ENCODE measurements at places on chromosomes 13 and 19.

DNA sequence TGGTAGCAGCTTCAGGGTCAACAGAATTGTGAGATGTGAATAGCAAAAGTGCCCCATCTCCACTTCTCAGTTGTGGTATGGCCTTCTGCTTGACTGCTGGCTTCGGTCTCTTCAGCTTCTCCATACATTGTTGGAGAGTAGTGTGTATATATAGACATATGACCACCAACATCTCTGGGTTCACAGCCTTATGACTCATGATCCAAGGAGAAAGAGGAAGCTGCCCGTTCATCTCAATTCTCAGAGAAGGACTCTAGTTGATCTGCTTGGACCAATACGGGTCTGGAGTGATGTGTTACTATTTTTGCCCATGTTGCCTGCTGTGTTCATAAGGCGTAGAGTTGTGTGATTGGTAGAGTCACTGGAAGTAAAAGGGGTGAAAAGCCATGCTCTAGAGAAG is 3.6 kb upstream of the COMMD6 start:
- DNase-seq, result no peak

DNA sequence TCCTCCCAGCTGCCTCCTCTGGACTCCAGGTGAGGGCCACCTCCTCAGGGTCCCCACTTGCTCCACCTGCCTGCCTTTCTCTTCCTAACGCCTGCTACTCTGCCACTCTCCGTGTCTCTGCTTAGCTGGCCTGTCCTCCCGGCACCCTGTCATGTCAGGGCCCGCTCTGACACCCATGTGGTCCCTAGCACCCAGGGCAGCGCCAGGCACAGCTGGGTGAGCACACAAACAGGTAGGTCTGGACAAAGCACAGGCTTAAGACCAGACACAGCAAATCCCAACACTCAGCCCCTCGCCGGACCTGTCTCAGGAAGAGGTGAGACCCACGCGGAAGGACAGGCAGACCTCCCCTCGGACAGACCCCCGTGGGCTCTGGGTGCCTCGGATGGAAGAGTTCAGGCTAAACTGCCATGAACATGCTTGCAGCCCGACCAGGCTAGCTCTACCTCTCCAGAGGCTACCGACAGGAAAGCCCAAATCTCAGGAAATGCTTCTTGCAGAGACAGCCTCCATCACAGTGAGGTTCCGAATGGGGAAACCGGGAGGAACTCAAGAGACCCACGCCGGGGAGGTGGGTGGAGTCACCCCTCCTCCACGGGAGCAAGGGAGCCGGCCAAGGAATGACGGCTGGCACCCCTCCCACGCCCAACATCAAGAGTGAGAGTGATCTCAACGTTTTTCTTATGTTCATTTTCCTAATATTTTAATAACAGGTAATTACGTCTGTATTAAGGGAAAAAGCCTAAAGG is 12.5 kb downstream of the ZNF787 start:
- no peak for DNase-seq

DNA sequence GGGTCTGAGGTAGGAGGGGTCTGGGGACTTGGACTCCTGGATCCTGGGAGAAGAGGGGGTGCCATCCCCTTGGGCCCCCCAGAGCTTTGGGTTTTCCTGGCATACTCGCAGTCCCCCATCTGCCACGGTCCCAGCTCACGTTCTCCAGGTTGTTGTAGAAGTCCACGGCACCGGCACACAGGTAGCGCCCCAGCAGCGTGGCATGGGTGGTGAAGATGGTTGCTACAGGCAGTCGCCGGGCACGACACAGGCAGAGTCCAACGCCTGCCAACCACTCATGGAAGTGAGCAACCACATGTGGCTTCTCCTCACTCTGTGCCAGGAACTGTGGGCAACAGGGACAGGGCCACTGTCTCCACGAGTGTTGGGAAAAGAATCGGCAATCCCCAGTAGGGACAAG is 7.4 kb downstream of the GYS1 start:
- no peak for DNase-seq

DNA sequence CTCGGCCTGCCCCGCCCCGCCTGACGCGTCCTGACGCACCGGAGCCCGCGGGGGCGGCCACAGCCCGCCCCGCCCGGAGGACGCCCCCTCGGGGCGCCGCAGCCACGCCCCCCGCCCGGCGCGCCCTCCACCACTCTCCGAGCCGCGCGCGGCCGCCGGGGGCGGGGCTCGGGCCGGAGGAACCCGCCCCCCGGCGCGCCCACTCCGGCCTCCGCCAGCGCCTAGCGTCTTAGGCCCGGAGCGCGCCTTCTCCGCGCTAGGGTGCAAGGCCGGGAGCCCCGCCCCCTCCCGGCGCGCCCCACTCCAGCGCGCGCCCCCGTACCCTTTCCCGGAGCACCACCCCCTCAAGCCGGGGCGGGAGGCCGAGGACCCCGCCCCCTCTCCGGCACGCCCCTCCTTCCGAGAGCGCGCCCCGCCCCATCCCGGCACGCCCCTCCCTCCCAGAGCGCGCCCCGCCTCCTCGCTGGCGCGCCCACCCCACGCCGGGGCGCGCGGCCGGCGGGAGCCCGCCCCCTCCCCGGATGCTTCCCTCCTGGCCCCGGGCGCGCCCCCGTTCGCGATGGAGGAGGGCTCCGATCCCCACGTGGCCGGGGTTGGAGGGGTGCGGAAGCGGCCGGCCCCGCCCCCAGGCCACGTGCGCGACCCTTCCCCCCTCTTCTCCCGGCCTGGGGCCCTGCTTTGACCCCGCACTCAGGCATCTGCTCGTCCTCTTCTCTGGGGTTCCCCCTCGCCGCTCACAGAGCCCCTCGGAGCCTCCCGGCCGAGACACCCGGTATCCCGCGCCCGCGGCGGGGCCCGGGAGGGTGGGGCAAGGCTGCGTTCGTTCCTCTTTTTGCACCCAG is 480 bp upstream of the KLF16 start:
- peak; percentile 96 for DNase-seq

- no peak for DNase-seq
These were observed 1.7 kb downstream of the NR2F6 start for GRCh38 chr19:17243830-17244617.

GRCh38 chr19:35628264-35628564 is 622 bp upstream of the RBM42 start:
- DNase-seq, result no peak

DNA sequence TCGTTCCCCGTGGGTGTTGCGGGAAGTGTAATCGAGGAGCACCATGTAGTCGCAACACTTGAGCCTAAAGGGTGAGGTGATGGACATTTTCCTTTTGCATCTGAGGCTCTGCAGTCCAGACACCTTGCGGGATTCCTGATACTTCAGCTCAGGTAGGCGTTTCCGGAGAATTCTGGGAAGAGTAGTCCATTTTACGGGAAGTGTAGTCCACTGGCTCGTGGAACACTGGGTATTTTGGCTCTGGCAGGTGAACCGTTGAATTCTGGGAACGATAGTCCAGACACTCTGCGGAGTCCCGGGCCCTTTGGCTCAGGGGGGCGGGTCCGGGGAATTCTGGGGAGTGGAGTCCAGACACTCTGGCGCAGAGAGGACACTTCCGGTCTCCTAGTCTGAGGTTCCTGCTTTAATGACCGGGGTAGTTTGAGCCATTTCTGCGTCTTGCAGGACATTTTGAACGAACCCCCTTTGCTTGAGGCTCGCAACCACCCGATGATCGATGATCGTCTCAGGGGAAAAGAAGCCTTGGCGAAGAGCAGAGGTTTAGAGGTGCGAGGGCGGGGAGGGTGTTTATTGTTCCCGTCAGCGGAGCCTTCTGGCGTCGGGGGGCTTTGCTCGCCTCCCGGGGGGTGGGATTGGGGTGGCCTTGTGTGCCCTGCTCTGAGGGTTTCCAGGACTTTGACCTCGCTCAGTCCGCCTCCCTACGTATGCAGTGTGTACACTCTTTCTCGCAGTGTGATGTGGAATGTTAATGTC is at the start of gene ZNF223:
Gene ZNF223, plus strand, starts transcription at position 387 of the 753 bp plus-strand sequence. CDS start 3,141 bp downstream, outside the sequence.
- DNase-seq, result peak; percentile 98

DNA sequence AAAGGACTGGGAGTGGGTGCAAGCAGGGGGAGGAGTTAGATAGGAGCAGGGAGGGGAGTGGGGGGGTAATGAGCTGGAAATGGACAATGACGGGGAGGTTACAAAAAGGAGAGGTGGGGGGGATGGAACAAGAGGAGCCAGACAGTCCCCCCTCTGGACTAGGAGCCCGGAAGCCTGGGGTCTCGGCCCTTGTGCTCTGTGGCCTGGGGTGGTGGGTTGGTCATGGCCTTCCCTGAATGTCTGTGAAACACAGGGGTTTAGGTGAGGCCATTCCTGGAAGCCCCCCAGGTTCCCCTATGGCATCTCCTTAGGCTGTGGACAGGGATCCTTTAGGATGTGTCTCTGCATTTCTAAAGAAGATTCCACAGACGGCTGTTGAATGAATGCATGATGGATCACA is 12.1 kb downstream of the KCNC3 start:
- DNase-seq, result no peak

DNA sequence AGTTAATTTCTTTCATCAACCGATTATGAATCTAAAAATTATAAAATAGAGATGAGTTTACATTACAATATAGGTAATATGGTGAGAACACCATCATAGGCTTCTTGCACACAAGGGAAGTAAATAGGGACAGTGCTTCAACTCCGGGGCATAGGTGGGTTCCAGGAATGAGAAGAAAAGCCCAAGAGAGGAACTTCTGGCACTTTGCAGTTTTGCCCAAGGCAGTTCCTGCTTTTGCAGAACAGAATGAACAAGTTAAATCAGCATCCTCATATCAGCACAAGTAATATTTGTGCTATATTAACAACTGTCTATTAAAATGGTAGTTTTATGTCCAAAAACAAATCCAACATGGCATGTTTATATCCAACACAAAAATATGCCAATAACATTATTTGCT is 60.1 kb downstream of the DACH1 start:
- no peak for DNase-seq

DNA sequence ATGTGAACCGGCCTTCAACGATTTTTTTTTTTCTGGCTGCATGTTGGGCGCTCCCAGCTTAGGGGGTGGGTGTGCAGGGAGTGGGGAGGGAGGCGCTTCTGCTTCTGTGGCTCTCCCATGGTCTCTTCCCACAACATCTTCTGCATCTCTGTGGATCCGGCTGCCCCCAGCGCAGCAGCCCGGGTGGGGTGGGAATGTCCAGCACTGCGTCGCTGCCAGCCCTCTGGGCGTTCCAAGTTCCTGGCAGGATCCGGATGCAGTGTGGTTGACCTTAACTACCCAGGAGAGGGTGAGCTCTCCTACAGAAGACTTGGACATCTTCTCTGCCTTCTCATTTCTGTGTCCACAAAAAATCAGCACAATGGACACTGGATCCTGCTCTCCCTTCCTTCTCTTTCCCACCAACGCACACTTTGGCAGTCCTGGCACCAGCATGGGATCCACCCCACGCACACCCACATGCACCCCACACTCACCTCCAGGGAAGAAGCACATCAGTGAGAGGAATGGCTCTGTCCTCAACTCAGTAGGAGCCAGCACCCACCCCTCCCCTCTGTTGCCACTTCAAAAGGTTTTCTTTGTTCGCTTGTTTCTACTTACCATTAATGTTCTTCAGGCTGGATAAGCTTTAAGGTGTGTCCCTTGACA is 177.3 kb downstream of the COL4A1 start:
- DNase-seq, result no peak
